ENCODE measurements at places on chromosomes 3 and 15.
A peak's percentile ranks its signal among the peaks of the same experiment; 100 is the strongest.

- H3K4me1 ChIP-seq = no peaks in the 10 kb centered on the region
- no peaks in the 10 kb centered on the region for H3K36me3 ChIP-seq
- no peak for DNase-seq
- no peaks in the 10 kb centered on the region for H3K27me3 ChIP-seq
- peak overlapping the region; percentile 88 for H3K27ac ChIP-seq
Observed at GRCh38 chr3:16134173-16134928, 40.1 kb upstream of the GALNT15 start.

DNA sequence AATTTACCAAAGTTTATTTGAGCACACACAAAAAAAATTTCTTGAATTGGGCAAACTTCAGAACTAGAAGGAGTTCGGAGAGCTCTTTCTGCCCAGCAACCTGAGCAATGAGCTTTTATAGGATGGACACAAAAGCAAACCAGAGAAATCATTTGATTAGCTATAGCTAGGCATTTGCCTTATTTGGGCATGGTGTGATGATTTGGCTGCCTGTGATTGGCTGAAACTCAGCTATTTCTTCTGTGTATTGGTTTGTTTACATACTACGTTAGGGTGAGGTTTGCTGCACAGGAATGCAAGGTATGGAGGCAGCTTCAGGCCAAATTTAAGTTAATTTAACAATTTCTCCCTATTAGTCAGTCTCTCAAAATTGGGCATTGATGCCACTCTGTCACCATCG lies 65.1 kb downstream of the NEK11 start:
- H3K4me3 ChIP-seq = no peak overlapping the region
- no peak for DNase-seq
- H3K36me3 ChIP-seq = no peaks in the 10 kb centered on the region
- H3K27me3 ChIP-seq = no peaks in the 10 kb centered on the region
- no peaks in the 10 kb centered on the region for H3K4me1 ChIP-seq

DNA sequence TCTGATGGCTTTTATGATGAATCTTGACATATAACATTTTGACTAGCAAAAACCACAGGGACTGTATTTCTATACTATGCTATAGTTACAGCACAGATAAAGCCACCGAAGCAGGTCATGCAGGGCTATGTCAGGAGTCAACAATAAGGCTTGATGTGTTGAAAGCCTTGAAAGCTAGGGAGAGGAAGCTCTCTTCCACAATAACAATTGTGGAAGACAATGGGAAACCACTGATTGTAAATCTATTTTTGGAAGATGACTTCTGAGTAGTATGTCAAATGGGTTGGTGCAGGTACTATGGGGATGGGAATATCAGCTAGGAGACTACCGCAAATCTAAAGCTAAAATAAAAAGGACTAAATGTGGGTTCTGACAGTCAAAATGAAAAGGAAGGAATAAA lies 4.0 kb upstream of the AQR start:
- H3K27ac ChIP-seq = no peak overlapping the region
- H3K27me3 ChIP-seq = no peaks in the 10 kb centered on the region
- no peak for DNase-seq
- H3K36me3 ChIP-seq = no peaks in the 10 kb centered on the region

GRCh38 chr3:29906906-29907305 lies 626.0 kb downstream of the RBMS3 start:
- DNase-seq = no peak
- no peak overlapping the region for H3K4me3 ChIP-seq
- no peaks in the 10 kb centered on the region for H3K4me1 ChIP-seq
- H3K27me3 ChIP-seq = no peaks in the 10 kb centered on the region

DNA sequence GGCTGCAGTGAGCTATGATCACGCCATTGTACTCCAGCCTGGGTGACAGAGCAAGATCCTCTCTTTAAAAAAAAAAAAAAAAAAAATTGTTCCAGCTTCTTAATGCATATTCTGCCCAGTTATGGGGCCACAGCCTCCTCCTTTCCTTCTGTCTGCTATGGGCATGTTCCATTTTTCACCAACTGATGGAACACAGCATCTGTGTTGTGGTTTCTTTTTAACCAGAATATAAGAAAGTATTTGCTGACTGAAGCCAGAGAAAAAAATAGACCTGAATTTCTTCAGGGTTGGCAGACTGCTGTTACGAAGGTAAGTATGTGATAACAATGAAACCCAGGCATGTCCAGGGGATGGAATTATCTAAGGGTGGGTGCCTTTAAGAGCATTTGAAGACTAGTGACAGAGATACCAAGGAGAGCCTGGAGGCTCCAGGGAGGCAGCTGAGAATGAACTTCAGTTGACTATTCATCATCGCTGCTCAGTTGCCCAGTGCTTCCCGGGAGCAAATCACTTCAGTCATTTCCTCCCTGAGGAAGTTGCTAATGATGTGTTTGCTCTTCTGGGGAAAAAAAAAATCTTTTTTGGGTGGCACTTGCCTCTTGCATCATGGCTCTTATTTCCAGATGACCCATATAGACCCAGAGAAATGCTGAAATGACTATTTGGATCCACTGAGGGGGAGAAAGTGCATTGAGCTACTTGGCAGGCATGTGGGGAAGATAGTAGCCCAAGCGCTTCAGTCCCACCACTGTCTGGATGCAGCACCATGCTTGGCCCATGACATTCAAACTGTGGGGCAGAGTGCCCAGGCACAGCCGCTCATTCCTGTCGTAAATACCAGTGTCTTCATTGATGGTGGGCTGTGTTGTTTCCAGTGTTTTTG lies 14.5 kb downstream of the NCBP2 start:
- DNase-seq = no peak
- H3K4me1 ChIP-seq = no peaks in the 10 kb centered on the region
- H3K27me3 ChIP-seq = no peaks in the 10 kb centered on the region
- H3K4me3 ChIP-seq = no peak overlapping the region
- H3K36me3 ChIP-seq = no peaks in the 10 kb centered on the region
- H3K27ac ChIP-seq = no peak overlapping the region

GRCh38 chr3:62260655-62261054 lies 112.7 kb downstream of the FEZF2 start:
- H3K27ac ChIP-seq = no peak overlapping the region
- H3K4me1 ChIP-seq = no peaks in the 10 kb centered on the region
- no peaks in the 10 kb centered on the region for H3K27me3 ChIP-seq
- no peak overlapping the region for H3K4me3 ChIP-seq
- DNase-seq = no peak
- no peaks in the 10 kb centered on the region for H3K36me3 ChIP-seq

GRCh38 chr15:65821070-65821469 lies 29.0 kb upstream of the DENND4A start:
- H3K4me1 ChIP-seq = no peaks in the 10 kb centered on the region
- no peak for DNase-seq
- H3K27ac ChIP-seq = no peak overlapping the region
- no peaks in the 10 kb centered on the region for H3K36me3 ChIP-seq

Measured in breast epithelium (tissue), 4 donors.